ENCODE measurements at places on chromosomes 6 and 20.

GRCh38 chr6:92354270-92354829 is 1065.0 kb downstream of the EPHA7 start:
- DNase-seq, result no peak

DNA sequence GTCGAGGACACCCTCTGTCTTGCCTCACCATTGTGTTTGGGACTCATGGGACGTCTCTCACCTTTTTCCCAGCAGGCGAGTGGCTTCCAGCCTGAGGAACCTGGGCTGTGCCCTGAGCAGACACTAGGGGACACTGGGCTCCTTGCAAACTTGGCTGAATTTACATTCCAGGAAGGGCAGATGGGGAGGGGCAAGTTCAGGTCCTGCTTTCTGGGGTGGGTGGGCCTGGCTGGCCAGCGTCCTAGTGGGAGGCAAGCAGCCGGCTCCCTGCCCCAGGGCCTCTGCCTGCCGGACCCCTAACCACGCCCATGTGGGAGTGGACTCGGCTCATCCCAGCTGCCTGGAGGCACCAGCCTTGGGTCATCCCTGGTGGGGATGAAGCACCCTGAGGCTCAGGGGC is 48.2 kb upstream of the MLN start:
- DNase-seq, result no peak

- no peak for DNase-seq
These were observed 298.2 kb downstream of the PHACTR1 start for GRCh38 chr6:13014504-13015378.

GRCh38 chr6:117536317-117536716 is 53.8 kb downstream of the DCBLD1 start:
- no peak for DNase-seq

DNA sequence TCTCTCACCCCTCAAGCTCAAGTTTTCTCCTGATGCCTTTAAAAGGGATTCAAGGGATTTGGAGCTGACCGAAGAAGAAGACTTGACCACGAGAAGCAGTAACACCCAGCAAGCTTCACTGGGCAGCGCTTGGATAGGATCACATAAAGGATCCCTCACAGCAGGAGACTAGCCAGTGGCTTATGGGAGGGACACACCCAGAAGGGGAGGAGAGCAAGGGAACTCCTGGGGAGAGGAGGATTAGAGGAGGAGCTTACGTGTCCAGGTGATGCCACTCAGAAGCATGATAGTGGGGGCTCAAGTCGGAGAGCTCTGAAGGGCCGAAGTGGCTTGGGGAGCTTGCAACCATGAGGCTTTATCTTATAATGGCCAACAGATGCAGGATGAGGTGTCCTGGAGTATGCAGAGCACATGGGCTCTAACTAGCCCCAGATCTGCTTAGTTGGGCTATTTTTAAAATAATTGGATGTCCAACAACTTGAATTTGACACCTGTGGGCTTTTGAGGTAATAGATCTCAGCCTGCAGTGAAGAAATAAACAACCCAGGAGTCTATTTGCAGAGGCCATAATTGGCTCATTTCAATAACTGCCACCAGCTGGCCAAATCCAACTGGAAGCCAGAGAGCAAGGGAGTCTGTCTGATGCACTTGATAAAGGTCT is 137.9 kb upstream of the EXOC2 start:
- no peak for DNase-seq

DNA sequence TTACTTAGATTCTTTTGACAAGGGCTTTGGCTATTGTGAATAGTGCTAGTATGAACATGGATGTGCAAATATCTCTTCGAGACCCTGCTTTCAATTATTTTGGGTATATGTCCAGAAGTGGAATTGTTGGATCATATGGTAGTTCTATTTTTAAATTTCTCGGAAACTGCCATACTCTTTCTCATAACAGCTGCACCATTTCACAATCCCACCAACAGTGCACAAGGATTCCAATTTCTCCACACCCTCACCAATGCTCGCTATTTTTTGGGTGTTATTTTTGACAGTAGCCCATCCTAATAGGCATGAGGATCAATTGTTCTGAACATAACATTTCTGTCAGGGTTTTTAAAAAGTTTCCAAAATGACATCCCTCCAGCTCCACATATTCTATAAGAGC is 69.2 kb upstream of the ESR1 start:
- no peak for DNase-seq

DNA sequence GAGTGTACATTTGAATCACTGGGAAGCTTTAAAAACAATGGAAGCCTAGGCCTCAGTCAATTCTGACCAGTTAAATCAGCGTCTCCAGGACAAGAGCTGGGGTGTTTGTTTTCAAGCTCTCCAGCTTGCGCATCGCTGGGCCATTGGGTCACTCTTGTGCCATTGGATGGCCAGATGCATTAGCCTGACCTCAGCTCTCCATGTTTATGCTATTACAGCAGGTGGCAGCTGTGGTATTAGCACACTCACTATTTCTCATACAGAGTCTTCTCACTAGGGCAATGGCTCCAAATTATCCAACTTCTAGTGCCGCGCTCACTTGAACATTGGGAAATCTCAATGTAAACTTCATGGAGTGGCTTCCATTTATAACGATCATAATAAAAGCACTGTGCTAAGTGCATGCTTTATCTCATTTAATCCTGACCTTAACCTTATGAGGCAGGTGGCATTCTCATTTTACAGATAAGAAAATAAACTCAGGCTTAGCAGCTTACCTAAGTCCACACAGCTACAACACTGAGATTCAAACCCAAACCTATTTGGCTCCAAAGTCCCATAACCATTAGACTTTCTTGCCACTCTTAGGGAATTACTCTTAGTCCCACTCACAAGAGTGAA is 108.8 kb downstream of the PPP1R14C start:
- no peak for DNase-seq

DNA sequence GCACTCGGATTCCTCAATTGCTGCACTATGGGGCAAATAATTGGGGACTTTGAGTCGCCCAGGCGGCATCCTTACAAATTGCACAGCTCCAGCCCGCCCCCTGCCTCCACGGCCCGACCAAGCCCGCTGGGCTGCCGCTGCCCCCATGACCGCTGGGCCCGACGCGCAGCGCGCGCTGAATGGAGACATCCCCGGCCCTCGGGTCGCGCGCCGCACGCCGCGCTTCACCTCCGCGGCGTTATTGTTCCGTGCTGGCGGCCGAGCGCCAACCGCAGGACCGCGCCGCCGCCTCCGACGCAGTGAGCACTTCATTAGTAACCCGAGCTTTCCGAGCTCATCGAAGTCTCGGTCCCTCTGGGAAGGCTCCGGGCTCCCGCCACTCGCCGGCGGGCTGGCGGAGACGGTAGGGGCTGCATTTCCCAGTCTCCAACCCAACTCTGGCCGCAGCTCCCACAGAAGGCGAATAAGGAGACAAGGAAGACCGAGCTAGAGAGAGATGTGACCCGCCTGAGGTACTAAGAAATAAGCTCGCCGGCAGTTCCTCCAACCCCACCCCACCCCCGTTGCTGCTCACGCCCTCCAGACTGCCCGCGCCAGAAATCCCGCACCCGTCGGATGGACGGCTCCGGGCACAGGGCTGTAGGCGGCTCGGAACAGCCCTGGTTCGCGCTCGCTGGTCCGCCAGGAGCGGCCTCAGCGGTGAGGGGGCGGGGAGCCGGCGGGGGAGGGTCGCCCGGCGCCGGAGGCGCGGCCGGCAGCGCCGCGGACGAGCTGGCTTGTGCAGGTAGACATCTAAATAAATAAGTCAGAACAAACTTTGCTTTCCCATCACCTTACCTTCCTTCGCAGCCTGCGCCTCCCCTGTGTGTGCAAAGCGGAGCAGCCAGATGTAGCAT is 703 bp downstream of the EPHA7 start:
- no peak for DNase-seq

DNA sequence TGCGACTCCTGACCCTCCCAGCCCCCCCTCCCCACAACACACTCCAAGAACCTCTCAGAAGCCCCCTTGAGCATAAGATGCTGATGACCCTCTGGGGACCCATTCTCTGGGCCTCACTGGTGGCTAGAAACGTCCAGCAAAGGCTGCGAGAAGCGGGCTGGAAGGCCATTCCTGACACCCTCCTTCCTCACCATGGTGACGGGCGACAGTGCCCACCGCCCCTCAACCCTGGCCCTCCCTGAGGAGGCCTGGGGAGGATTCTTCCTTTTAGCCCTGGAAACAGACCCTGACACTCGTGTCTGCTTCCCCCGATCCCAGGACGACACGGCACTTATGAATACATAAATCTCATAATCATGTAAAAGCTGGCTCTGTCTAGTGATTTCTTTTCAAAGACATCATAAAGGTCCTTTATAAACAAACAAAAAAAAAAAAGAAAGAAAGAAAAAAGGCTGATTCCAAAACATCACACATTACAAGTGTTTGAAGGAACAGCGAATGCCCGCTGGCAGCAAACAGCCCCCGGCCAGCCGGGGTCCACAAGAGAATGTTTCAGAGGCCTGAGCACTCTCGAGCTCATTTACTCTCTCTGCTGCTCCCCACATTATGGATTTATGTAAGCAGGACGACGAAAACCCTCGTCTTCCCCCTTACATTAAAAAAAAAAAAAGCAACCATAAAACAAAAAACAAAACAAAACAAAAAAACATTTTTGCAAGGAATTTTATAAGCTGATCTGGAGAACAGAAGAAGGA is 40.7 kb downstream of the PREX1 start:
- DNase-seq, result no peak

DNA sequence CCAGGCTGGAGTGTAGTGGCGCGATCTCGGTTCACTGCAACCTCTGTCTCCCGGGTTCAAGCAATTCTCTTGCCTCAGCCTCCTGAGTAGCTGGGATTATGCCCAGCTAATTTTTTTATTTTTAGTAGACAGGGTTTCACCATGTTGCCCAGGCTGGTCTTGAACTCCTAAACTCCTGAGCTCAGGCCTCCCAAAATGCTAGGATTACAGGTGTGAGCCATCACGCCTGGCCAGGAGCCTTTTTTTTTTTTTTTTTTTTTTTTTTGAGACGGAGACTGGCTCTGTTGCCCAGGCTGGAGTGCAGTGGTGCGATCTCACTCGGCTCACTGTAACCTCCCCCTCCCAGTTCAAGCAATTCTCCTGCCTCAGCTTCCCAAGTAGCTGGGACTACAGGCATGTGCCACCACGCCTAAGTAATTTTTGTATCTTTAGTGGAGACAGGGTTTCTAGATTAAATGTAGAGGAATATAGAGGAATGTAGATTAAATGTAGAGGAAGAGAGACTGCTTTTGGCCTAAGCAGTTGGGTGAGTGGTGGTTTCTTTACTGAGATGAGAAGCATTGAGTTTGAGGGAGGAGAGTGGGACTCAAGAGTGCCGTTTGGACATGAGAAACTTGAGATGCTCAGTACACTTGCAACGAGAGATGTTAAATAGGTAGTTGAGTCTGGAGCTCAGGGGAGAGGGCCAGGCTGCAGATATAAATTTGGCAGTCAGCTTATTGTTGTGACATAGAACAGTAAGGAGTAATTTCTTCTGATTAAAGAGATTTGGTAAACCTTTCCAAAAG is 16.7 kb downstream of the VAPB start:
- no peak for DNase-seq

- no peak for DNase-seq
These were observed 5.3 kb downstream of the TRPC4AP start for GRCh38 chr20:35087355-35087754.

DNA sequence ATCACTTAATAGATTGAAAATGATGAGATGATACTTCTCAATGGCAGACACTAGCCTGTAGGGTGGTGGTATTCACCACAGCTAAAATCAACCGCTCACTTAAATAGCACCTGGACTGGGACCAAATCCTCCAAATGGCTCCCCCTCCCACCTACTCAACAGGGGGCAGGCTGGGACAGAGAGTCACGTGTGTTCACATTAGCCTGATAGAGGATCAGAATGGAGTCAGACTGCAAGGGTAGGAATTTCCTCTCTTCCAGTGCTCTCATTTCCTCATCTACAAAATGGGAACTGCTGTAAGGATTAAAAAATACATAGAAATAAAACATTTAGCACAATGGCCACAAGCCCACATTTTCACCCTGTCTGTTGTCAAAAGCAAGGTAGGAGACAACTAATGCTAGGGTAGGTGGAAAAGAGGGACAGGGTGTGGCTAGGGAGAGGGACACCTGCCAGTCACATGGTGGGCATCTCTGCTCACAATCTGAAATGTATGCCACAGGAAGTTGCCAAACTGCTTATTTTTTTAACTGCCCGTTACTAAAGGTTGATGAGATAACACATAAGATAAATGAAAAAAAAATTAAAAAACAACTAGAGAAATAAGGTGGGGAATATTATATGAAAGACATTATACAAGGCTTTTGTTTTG is 55.3 kb downstream of the BACH2 start:
- no peak for DNase-seq

DNA sequence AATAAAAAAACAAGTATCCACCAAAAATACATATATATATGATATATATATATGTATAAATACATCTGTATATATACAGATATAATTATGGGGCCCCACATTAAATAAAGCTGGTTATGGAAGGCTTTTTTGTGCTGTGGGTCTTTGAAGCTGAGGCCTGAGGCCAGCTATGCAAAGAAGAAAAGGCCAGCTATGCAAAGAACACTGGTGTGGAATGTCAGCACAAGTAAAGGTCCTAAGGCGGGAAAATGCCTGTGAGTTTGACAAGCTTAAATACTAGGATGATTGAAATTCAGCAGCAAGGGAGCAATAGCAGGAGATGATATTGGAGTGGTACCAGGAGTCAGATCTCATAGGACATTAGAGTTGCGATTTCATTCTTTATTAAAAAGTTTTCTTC is 25.2 kb downstream of the ADGRF1 start:
- DNase-seq, result no peak

DNA sequence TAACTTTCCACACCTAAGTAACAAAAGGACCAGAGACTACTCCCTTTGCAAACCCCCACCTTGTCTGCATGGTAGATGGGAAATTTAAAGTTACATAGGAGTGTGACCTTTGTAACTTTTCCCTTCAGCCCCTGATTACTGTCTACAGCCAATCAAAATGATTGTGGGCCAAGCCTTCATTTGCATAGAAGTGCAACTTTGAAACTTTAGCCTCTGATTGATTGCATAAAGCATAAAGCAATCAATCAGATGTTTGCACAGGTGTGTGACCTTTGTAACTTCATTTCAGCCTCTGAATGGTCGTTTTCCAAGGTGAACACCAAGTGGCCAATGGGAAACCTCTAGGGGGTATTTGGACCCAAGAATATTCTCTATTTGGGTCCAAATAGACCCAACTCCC is 46.1 kb downstream of the PRKN start:
- DNase-seq, result no peak

GRCh38 chr20:45294003-45294368 is 12.7 kb upstream of the RBPJL start:
- no peak for DNase-seq

- no peak for DNase-seq
These were observed 3.7 kb downstream of the FAM162B start for GRCh38 chr6:116761779-116762178.

GRCh38 chr20:11216451-11217314 is 542.9 kb upstream of the JAG1 start:
- DNase-seq, result no peak

DNA sequence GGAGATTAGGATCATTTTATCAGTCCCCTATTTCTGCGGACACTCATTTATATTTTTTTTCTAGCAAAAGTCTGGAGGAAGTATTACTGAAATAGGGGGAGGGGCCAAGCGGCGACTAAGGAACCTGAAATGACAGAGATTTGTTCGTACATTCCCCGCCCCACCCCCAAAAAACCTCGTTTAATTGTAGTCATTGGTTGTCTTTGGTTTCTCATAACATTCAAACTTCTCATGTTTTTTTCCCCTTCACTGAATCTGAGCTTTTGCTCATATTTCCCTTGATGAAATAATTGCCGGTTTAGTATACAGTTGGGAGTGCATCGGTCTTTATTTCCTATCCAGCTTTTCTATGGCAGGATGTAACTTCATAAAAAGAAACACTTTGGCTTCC is 768 bp upstream of the FYN start:
- no peak for DNase-seq

Data from stimulated activated CD8-positive, alpha-beta memory T cell treated with anti-CD3 and anti-CD28 coated beads, Interleukin-4, amount 100 ng/mL, for 1 hour (primary cell).